ENCODE measurements at places on chromosomes 2 and 18.

DNA sequence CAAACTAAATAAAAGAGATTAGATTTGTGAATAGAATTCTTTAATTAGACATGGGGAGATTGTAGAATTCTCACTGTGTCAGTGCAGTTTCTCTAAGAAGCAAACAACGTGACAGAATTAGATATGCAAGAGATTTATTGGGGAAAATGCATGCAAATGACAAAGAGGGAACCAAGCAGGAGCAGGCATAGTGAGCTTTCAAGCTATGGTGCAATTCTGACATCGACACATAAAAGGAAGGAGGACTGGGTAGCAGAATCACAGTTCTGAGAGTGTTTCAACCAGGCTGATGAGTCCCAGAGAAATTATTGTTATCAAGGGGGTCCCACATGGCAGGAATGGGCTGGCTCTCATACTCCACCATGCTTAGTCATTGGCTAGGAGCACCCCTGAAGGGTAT lies 338.4 kb downstream of the FIGN start:
- DNase-seq: no peak

DNA sequence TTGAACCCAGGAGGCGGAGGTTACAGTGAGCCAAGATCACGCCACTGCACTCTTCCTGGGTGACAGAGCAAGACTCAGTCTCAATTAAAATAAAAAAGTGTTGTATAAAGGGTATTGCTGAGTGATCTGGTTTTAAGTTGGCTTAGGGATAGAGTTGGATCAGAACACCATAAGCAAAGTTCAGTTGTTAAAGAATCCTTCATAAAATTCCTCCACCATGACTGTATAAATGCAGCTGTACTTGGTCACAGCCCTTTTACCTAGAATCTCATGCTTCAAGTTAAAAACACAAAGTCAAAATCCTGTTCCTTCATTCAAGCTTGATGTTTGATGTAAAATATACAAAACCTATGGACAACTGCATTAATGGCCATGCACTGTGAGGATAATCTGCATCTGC lies 33.4 kb upstream of the PNO1 start:
- no peak for DNase-seq

DNA sequence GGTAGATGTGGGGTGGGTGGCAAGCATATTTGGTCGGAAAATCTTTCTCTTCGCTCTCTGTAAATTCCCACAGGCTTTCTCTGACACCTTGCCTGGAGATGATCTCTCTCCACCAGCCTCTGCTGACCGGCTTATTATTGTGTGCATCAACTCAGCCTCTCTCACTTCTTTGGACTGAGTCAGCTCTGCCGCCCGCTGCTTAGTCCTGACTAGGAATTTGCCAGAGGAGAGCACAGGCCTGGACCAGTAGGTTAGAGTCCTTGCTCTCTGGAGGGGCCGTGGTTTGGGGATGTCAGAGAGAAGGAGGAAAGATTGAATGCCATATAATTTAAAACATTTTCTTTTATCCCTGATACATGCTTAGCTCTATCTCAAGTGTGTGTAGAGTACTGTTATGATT lies 242.6 kb upstream of the THSD7B start:
- no peak for DNase-seq

GRCh38 chr2:205758500-205758899 lies 76.2 kb downstream of the NRP2 start:
- DNase-seq: no peak

DNA sequence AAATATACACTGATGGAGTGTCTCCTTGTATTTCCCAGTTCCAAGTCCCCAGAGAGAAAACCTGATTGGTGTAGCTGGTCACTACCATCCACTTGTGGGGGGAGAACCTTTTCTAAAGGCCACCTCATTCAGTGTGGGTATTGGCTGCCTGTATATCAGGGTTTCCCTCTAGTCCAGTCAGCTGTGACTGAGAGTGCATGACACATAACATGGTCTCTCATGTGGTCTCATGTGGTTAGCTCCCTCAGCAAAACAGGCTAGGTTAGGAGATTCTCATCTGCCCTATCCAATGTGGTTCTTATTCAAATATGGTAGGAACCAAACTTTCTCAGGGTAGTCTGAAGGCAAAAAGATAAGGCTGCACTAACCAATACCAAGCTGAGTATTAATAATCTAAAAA lies 4.1 kb upstream of the GORASP2 start:
- no peak for DNase-seq
